AG09309 (cell line): ENCODE measurements at places on chromosomes 5 and 9.

- no peak for DNase-seq
Observed at GRCh38 chr9:3447143-3447542, 78.7 kb downstream of the RFX3 start.

DNA sequence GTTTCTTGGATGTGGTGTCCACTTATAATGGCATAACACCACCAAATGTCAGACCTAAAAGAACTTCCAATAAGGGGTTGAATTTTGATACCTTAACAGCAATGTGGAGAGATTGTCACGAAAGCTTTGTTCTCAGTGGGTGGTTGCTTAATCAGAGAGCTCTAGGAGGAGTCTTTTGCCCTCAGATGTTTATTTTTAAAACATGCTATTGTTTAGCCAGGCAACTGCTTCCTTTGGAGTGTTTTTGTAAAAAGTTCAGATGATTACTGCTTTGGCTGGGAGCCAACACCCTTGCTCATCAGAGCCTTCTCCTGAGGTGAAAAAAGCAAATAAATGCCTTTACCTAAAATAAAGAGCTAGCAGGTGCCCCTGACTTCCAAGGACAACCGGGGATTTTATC, 65.0 kb downstream of the SLC1A1 start:
- DNase-seq: no peak

DNA sequence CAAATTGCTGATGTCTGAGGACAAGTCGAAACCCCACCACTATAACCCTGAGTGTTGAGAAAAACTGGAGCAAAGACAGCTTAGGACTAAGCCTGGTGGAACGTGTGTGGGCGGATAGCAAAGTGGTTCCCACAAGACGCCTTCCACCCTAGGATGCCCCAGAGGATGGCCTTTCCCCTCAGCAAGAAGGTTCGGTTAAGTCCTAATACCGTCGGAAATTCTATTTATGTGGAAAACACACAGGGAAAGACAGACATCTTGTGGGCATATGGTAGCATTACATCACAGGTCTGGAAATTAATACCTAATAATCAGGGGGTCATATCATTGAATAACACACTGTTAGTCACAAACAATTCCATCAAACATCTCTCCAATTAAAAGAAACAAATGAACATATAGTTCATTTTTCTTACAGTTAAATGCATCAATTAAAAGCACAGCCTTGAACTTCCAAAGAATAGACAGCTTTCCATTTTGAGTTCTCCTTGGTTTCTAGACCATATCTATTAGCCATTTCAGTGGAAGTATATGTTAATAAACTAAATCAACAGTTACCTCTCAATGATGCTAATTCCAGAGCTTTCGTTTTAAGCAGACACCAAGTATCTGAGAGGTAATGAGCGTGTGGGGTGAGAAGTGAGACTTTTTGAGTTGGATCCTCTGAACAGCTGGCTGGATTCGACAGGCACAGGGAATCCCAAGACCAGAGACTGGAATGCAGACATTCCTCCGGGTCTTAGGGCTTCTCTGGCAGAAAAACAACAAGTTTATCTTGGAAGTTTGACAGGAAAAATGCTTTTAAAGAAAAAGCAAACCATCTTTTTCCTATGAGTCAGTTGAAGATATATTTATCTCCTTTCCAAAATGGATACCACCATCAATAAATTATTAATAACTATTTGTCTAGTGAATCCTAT, 2.9 kb upstream of the ICE1 start:
- DNase-seq: peak; percentile 76

- no peak for DNase-seq
Observed at GRCh38 chr5:14506140-14506538, 75.5 kb upstream of the OTULINL start.

DNA sequence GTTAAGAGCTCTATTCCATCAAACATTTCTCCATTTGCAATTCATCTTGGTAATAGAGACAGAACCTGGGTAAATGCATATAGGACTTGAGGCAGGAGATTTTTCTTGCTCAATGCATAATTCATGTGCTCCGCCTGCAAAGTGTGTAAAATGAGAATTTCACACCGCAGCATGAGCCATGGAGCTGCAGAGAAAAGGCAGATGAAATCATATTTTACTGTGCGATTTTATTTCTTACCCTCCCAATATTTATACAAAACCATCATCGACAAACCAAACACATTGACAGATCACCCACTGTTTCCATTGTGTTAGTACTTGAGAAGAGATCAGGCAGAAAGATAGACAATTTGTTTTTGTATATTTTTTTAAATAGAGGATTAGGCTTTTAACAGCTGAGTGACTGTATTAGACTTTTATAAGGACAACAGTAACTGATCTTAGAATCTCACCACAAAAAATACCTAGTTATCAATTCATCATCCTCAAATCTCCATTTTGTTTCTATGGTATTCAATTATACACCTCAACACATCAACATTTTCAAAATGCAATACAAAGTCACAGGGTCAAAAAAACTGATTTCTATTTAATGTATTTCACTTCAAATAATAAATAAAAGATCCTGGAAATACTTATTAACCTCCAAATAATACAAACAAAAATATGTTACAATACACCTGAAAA, 191.1 kb downstream of the AP3B1 start:
- DNase-seq: no peak

- no peak for DNase-seq
Observed at GRCh38 chr5:173155912-173156311, 11.6 kb downstream of the BNIP1 start.

DNA sequence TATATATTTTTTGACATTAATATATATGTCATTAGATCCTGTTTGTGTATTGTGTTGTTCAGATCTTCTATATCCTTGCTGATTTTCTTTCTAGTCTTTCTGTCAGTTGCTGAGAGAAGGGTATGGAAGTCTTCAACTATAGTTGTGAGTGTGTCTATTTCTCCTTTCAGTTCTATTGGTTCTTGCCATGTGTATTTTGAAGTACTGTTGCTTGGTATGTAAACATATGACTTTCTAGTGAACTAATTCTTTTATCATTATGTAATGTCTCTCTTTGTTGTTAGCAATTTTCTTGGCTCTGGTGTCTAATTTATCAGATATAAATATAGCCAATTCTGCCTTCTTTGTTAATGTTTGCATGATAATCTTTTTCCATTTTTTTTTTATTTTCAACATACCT, 84.3 kb upstream of the CAST start:
- no peak for DNase-seq

DNA sequence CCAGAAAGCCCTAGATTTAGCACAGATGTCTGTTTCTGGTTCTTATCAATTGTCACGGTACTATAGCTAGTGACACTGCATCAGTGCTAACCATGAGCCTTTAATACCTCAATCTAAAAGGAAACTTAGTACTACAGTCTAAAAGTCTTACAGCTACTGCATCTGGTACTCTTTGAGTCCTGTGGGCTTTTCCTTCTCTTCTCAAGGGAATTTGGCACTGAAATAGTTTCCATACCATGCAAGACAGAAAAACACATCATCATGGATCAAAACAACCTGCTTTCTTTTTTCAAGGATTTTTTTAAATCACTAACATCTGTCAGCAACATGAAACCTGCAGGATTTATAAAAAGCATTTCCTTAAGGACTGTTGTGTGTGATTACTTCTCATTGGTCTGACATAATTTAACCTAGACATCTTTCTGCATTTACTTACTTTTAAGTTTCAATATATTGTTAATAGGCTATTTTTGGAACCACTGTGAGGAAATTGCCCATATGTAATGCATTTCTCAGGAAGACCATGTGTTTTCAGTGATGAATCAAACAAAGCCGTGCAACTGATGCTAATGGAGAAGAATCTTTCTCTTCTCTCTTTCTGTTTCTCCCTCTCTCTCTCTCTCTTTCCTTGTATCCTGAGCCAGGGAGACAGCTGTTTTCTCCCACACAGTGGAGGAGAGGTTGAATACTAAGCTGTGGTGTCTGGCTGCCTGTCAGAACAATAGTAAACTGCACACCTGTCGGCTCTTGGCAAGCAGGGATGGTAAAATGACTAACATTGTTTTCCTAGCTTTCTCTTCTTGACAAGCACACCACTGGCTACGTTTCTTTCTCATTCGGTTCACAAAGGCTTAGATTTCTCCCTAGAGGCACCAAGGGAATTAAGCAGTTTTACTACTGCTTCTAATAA, 273.4 kb downstream of the CSNK1G3 start:
- DNase-seq: no peak

DNA sequence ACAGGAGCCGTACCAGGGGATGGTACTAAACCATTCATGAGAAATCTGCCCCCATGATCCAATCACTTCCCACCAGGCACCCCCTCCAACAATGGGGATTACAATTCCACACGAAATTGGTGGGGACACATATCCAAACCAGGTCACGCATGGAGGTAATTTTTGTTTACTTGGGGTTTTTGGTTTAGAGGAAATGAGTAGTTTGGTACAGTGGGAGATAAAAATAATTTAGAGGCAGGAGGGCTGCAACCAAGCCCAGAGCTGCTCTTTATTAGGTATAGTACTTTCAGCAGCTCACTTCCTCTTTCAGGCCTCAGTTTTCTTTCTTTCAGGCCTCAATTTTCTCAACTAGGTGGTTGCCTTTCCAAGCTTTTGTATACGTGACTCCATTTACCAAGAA, 23.2 kb downstream of the PRUNE2 start:
- DNase-seq: no peak
